ENCODE measurements at places on chromosomes 12 and 14.

GRCh38 chr14:101535701-101536207 is 25.5 kb upstream of the DIO3 start:
- no peak for DNase-seq

DNA sequence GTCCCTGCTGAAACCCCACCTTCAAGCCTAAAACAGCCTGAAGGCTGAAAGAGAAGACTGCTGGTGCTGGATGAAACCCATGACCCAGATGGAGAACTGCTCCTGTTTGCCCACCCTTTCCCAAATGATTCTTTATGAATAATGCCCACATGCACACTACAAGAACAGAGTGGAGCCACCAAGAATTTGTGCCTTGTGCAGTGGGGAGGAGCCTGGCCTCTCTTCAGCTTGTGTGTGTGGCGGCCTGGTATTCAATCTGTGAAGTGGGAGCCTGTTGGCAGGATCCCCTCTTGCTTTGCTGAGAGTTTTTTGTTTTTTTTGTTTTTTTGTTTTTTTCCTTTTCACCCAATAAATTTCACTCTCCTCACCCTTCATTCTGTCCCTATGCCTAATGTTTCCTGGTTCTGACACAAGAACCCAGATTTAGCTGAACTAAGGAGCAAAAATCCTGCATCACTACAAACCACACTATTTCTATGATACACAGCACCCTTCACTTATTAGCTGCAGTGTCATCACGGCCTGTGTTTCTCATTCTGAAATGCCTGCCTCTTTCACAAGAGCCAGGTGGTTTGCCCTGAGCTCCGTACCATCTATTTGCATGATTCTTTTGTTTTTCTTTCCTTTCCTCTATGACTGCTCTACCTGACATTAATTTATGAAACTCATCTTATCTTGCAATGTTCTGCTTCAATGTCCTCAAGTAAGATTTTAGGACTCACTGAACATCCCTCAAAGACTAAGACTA is 585.5 kb upstream of the ATXN7L3B start:
- no peak for DNase-seq

GRCh38 chr14:64855721-64856528 is 23.8 kb downstream of the SPTB start:
- DNase-seq, result no peak

DNA sequence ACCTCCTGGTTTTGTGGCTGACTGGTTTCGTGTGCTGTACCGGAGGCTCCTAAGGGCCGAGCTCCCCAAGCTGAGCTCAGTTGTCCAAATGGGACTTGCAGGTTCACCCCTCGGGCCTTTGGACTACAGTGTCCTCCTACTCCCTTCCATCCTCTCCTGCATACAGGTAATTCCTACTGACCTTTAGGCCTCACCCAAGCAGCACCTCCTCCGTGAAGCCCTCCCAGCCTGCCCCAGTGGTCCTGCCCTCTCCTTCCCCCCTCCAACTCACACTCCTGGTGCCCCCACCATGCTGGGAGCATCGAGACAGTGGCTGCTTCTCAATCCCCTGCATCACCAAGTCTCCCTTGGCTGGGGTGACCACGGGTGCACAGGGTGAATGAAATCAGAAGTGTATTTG is 27.1 kb upstream of the YY1 start:
- no peak for DNase-seq

DNA sequence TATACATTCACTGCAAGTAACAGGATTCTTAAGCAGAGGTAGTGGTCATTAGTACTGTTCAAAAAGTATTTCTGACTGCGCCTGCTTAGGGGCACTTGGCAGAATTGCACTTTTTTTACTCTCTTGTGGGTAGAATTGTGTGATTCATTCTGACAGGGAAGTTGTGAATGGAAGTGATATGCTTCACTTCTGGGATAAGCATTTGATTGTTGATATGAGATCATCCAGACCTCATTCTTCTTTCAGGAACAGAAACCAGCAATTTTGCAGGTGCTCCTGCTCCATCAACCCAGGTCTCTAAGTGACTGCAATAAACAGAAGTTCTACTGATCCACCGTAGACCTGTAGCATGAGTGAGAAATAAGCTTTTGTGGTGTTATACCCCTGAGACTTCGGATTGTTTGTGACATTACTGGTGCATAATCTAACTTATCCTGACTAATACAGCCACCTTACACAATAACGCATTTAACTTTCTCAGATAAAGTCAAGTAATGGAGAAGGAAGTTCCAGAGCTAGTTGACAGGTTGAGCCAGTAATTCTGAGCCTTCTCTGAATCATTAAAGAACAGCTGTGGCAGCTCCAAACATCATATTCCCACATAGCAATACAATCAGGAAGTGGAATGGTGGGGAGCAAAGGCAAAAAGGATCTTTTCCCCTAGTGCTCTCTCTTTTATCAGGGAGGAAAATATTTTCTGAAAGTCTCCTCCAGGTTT is 387.9 kb downstream of the SYT1 start:
- no peak for DNase-seq

GRCh38 chr12:62933220-62933601 is 1.7 kb downstream of the PPM1H start:
- DNase-seq, result no peak

GRCh38 chr14:39847852-39848251 is 415.6 kb upstream of the FBXO33 start:
- DNase-seq, result no peak

- no peak for DNase-seq
Measured at GRCh38 chr12:68331500-68331868, 678 bp downstream of the MDM1 start.

DNA sequence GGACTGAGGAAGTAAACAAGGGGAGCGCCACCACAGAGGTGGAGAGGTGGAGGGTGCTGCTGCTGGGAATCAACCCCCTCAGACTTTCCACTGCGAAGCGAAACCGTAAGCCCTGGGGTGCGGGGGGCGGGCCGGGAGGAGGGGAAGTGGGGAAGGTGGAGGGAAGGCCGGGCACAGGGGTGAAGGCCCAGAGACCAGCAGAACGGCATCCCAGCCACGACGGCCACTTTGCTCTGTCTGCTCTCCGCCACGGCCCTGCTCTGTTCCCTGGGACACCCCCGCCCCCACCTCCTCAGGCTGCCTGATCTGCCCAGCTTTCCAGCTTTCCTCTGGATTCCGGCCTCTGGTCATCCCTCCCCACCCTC is at the start of gene LAG3:
Gene LAG3 (plus strand): TSS at position 190 of the 365 bp plus-strand sequence. CDS start 333 bp downstream, outside the sequence.
- peak; percentile 46 for DNase-seq

- DNase-seq, result no peak
Measured at GRCh38 chr14:91159906-91160305, 46.0 kb downstream of the DGLUCY start.

DNA sequence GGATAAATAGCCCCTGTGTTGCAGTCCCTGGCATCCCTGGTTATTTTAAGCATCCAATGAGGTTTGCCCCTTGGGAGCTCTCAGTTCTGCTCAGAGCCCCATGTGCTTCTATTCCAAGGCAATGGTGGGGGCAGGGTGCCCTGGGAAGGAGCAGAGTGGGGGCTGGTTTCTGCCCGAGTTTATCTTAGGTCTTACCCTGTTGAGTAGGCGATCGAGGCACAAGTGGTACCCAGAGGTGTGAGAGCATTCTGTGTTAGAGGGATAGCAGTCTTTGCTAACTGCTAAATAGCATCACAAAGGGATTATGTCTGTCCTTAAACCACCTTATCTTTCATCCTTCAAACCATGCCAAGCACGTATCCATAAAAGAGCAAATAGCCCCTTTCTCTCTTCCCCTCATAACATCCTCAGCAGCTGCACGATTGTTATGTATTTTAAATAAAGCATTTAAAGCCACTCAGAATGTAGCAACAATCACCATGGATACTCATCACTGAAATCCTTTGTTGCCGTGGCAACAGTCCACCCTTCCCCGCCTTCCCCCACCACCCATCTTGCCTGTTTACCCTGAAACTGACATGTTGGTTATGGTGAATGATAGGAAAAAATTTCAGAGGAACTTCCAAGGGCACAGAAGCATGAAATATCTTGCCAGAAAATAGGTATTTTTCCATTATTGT is 139.3 kb downstream of the PTPN11 start:
- DNase-seq, result no peak

DNA sequence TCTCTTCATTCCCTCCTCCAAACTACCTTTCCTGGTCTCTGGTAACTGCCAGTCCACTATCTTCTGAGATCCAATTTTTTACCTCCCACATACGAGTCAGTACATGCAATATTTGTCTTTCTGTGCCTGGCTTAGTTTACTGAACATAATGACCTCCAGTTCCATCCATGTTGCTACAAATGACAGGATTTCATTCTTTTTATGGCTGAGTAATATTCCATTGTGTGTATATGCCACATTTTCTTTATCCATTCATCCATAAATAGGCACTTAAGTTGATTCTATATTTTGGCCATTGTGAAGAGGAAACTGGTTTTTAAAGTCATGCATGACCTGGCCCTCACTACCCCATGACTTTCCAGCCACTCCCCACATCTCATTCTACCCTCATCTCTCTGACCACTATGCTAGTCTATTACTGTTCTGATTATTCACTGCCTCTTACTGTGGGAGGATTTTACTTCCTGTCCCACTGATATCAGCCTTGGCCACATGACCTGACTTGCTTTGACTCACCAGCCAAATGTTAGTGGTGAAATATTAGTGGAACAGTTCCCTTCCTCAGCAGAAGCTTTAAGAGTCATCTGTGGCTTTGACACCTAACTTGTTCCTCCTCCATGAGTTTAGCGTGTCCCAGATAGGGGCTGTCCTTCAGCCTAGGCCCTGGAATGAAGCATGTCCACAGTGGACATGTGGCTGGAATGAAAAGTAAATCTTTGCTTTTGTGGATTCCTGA is 52.2 kb downstream of the GOLGA5 start:
- peak; percentile 42 for DNase-seq

DNA sequence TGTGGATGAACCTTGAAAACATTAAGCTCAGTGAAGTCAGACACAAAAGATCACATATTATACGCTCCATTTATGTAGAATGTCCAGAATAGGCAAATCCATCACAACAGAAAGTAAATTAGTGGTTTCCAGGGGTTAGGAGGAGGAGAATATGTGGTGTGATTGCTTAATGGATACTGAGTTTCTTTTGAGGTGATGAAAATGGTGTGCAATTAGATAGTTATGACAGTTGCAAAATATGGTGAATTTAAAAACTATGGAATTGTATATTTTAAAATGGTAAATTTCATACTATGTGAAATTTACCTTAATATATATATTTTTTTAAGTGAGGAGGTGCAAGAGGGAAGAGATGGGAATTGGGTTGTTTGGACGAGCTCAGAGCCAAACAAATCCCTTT is 46.3 kb upstream of the KICS2 start:
- no peak for DNase-seq

DNA sequence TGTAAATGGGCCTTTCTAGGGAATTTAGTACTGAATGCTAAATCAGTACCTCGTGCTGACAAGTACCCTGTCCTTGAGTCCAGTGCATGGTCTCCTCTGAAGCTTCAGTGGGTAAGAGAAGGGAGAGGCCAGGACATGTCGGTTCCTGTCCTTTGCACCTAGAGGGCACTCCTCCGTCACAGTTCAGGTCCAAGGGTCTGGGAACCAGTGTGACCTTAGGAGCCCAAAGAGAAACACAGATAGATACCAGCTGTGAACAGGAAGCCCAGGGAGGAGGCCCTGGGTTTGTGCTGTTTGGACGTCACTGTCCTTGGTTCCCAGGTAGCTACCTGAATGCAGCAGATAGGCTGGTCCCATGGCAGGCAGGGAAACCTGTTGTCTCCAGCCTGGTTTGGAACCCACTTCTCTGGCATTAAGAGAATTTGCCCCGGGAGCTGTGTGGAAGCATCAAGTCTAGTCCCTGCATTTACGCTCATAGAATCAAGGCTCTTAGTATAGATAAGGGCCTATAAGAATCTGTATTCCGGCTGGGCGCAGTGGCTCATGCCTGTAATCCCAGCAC is 3.9 kb upstream of the FGF23 start:
- no peak for DNase-seq

DNA sequence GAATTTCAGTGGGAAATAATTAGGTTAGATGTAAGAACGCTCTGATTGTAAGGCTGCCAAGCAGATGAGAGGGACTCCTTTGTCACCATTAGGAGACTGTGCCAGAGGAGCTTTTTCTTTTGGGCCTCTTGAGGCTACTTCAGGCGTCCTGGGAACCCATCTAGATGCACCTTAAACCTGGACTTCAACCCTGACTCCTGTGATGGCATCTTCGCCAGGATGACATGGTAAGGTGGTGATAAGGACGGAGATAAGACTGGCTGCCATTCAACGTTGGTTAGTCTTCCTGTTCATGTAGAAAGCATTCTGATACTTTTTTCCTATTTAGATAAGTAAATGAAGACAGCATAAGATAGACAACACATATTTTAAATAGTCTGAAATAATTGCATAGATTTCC is 36.3 kb downstream of the STK38L start:
- DNase-seq, result no peak

- DNase-seq, result no peak
Measured at GRCh38 chr14:24613241-24613640, 3.8 kb upstream of the GZMH start.

GRCh38 chr12:9948606-9949296 is 16.6 kb upstream of the CLEC2A start:
- peak; percentile 43 for DNase-seq

DNA sequence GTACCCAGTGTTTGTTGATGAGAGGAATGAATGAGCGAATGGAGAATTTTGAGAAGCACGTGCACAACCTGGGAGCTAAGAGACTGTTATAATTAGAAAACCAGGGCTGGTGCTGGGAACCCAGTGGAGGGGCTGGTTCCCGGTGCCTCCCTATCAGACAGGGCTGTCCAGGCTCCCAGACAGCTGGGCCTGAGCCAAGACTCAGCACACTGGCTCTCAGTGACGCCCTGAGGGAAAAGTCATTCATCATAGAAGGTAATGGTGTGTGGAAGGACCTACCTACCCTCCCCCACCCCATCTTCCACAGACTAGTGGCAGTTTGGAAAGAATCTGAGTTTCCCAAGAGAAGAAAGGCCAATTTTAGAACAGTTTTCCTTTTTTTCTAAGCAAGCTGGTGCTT is 34.7 kb downstream of the KCNA5 start:
- DNase-seq, result no peak

DNA sequence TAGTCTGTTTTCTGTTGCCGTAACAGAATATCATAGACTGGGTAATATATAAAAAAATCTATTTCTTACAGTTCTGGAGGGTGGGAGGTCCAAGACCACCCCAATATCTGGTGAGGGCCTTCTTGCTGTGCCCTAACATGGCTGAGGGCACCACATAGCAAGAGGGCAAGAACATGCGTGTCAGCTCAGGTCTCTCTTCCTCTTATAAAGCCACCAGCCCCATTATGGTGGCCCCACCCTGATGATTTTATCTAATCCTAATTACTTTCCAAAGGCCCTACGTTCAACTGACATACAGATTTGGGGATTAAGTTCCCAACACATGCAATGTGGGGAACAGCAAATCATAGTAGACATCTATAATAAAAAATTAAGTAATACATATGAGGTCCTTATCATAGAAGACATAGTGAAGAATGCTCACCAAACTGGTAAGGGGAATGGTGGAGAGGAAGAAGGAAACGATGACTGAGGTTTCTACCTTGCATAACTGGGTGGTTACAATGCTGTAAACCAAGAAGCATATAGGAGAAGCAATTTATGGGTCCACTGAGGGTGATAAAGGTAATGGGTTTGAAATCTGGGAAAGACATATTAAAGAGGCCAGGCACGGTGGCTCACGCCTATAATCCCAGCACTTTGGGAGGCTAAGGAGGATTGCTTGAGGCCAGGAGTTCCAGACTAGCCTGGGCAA is 27.0 kb downstream of the BTBD7 start:
- DNase-seq, result no peak
